ENCODE measurements at places on chromosomes 16 and 17.

DNA sequence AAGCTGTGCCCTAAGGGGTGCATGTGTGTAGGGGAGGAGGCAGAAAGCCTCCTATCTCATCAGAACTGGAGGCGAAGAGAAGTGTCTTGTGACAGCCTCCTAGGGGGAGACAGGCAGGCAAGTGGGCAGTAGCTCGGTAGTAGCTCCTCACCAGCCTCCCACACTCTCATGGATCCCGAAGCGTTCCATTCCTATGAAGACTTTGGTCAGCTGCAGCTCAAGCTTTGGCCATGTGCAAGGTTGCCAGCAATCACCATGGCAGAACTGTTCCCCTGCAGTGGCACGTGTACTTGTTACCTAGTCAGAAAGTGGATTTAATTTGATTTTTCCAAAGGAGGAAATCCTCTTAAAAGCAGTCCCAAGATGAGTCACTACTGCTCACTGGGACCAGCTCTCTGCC, 6.7 kb downstream of the MRPL58 start:
- DNase-seq: no peak

GRCh38 chr17:30300818-30301217, 9.1 kb upstream of the BLMH start:
- DNase-seq: no peak

- no peak for DNase-seq
Observed at GRCh38 chr17:62712171-62712581, 84.7 kb downstream of the MRC2 start.

- DNase-seq: no peak
Observed at GRCh38 chr16:21263640-21264570, 14.2 kb downstream of the CRYM start.

GRCh38 chr16:726438-727290, at the start of the genes CCDC78 and HAGHL:
Gene CCDC78, minus strand, starts transcription at chr16:726443. Its CDS starts 76 bp downstream, at chr16:726367.
Gene HAGHL, plus strand, starts transcription at chr16:727106. Its CDS starts 404 bp downstream, at chr16:727510.
- DNase-seq: peak; percentile 45

Data from activated T-cell treated with anti-CD3 and anti-CD28 coated beads for 4 hours (primary cell).